MG63 (cell line): ENCODE measurements at places on chromosomes 4 and X. TPM values are rescaled to one million over a fixed set of nuclear protein-coding genes. Genes with fewer than 3 reads are reported as not detected.

DNA sequence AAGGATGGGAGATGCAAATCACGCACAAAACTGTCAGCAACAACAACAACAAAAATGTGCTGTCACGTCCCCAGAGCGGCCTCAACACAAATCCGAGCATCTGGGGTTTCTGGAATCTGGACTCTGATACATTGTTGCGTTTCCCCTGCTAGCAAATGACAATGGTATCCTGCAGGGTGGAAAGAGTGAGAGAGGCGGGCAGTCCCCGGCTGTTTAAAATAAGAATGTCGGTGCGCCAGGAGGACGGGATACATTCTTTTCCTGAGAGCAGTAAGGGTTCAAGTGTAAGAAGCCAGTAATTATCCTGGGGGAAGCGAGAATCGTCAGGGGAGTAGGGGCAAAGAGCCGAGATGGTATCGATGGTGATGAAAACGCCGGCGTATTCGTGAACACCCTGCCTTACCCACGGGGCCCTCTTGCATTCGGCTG is 310.2 kb downstream of the ASMT start:
- DNase-seq, result no peak

The UNC5C gene
- not detected in 2 replicates for total RNA-seq

GRCh38 chrX:85977218-85977617 is 70.1 kb downstream of the CHM start:
- DNase-seq, result no peak

- DNase-seq, result no peak
Measured at GRCh38 chrX:12304261-12304660, 166.0 kb downstream of the FRMPD4 start.

GRCh38 chrX:10025742-10026493 is 58.8 kb downstream of the CLDN34 start:
- DNase-seq, result no peak

- no peak for DNase-seq
Measured at GRCh38 chrX:111100191-111100590, 4.2 kb downstream of the PAK3 start.
